ENCODE measurements at places on chromosomes 1 and 21.

DNA sequence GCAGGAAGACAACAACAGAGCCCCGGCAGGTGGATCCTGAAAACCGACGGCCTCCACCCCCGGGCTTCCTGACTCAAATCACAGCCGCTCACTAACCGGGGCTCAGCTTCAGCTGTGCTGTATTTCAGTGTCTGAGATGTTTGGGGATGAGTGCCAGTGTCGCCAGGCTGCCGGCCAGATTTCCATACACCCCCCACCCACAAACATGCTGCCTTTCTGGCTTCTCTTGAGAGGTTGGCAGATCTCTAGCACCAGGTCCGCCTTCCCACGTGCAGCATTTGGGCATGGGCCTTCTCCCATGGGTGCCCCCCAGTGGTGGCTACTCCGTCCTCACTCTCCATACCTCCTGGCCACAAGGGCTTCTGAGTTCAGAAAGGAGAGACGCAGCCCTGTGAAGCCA lies 34.8 kb downstream of the KCNAB2 start:
- DNase-seq: no peak

- DNase-seq: no peak
Measured at GRCh38 chr1:100565937-100566699, 28.2 kb downstream of the GPR88 start.

GRCh38 chr1:247147781-247148180 lies 24.0 kb downstream of the ZNF124 start:
- DNase-seq: no peak

DNA sequence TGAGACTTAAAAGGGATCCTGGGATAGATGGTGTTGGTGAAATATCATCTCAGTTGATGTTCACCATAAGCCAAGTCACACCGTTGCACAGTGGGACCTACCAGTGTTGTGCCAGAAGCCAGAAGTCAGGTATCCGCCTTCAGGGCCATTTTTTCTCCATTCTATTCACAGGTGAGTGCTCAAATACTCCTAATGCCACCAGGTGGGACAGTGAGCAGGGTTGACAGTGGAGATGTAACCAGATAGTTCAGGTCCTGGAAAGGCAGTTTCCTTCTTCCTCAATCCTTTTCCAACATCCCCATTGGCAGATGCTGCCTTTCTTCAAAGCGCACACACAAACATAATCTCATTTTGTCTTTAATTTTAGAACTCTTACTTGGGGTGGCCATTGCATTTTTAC lies 11.6 kb downstream of the CD160 start:
- DNase-seq: no peak

- DNase-seq: no peak
Measured at GRCh38 chr1:233233508-233234040, 62.0 kb downstream of the PCNX2 start.

DNA sequence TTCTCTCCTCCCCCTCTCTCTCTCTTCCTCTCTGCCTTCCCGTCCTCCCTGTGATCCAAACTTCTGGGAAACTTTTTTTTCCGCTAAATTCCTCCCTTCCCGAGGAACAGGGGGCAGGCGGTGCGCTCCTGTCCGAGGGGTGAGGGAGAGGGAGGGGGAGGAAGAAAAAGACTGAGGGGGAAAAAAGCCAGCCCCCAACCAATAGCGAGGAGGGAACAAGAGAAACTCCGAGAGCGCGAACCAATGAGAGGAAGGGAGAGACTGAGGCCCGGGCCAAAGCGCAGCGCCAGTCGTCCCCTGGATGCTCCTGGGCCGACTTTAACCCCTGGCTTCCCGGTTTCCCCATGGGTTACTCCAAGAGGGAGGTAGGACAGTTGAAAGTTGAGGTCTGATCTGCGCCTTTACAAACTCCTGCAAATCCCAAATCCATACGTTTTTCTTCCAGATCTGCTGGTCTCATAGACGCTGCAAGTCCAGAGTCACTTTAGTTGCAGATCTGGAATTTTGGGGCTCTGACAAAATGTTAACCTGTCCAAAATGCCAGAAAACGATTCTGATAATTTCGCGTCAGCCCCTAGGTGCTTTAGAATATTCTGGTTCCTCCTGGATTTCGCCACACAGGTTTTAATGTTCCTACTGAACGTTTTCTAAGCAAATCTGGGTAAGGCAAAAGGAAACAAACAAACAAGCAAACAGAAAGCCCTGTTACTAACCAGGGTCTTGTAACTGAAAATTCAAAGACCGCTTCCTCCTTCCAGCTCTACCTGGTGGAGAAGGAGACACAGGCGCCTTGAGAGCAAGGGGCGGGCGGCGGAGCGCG lies at the start of gene TBX15:
Gene TBX15, minus strand, starts transcription at position 158 of the 820 bp plus-strand sequence. CDS start 548 bp downstream, outside the sequence.
- no peak for DNase-seq

GRCh38 chr1:238201992-238202391 lies 311.3 kb upstream of the ZP4 start:
- DNase-seq: no peak

DNA sequence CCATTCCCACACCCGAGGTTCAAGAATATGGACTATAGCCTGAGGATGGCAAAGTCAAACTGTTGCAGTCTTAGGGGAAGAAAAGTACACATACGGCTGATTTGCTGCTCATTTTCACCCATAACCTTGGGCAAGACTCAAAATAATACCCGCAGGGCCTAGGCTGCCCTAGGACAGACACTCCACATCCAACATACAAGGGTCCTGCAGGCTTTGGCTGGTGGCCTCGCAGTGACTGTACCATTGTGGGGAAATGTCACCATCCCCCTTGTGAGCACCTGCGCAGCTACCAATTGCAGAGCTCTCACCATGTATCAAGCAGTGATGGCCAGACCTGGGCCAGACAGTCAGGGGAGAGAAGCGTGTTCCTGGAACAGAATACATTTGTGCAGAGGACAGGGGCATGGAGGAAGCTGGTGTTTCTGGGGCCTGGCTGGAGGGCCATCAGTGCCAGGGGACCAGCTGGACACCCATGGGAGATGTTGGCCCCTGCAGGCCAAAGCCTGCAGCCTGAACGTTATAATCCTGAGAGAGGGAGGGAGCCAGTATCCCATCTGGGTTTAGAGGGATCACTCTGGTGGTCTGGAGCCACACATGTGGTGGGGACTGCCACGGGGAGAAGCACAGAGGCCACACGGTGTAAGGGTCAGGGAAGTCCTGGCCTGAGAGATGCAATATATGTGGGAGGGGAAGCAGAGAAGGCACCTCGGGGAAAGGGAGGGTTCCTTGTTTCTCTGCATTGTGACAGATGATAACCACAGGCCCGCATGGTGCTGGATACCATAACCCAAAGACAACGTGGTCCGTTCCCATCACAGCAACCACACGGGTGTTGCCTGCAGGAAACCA lies 101.2 kb downstream of the GLIS1 start:
- no peak for DNase-seq

- DNase-seq: no peak
Measured at GRCh38 chr1:8397511-8397910, 79.6 kb downstream of the SLC45A1 start.

GRCh38 chr1:37945743-37946702 lies 830 bp downstream of the INPP5B start:
- DNase-seq: peak; percentile 88

GRCh38 chr21:14968029-14968428 lies 96.8 kb downstream of the NRIP1 start:
- DNase-seq: no peak

GRCh38 chr1:239363930-239364329 lies 22.4 kb upstream of the CHRM3 start:
- no peak for DNase-seq

- DNase-seq: peak; percentile 27
Measured at GRCh38 chr1:178652506-178653490, 72.2 kb upstream of the RALGPS2 start.

- peak; percentile 25 for DNase-seq
Measured at GRCh38 chr1:167538657-167539056, 14.9 kb downstream of the CREG1 start.

- DNase-seq: no peak
Measured at GRCh38 chr1:168433238-168433637, 110.6 kb downstream of the XCL2 start.

DNA sequence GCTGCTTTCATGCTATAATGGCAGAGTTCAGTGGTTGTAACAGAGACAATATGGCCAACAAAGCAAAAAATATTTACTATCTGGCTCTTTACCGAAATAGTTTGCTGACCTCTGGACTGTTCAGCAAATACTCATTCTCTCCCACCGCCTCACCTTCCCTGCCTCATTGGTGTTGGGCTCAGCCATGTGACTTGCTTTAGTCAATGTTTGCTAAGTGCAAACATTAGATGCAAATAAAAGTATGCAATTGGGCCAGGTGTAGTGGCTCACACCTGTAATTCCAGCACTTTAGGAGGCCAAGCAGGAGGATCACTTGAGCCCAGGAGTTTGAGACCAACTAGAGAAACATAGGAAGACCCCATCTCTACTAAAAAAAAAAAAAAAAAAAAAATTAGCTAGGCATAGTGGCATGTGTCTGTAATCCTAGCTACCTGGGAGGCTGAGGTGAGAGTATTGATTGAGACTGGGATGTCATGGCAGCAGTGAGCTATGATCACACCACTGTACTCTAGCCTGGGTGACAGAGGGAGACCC lies 55.1 kb downstream of the RPL5 start:
- no peak for DNase-seq

DNA sequence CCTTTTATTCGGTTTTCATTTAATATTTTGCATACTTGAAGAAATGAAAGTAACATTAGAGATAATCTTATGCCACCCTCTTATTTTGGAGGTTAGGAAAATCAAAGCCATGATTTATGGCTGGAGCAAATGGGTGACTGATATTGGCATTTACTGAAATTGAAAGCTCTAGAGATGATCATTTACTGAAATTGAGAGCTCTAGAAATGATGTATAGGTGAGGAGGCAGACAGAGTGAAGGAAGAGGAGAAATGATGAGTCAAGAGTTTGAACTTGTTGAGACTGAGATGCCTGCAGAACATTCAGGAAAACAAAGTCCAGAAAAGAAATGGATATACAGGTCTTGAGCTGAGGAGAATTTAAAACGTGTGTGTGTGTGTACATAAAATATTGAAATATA lies 217.6 kb downstream of the LTN1 start:
- DNase-seq: no peak

DNA sequence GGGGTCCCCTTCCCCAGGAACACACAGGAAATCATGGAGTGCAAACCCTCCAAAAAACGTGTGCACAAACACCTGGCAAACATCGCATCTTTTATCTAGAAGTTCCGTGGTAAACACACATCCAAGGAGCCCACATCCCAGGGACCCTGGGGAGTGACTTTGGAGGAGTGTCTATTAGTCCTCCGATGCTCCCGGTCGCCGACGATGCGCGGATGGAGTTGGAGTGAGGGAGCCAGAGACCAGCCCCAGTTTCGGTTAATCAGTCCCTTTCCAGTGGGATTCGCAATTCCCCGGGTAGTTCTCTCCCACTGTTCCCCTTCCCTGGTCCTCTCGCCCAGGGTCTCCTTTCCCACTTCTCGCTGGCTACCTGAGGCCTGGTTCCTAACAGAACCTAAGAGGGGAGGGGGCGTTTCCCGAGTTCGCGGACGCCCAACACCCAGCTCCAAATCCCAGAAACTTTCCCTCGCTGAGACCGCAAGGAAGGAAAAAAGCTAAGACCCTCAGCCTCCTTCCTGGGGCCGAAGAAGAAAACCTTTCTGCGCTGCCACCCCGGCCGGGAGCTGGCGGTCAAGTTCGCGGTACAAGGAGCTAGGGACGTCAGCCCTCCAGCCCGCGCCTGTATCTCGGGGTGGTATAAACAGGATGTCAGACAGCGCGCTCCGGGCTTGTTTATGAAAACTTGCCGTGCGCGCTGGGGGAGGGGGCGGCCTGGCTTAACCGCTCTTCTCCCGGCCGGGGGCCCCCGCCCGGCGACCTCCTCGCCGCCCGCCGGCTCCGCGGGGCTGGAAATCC lies 787 bp downstream of the JAK1 start:
- peak; percentile 80 for DNase-seq

GRCh38 chr1:60904099-60904851 lies 178.1 kb upstream of the NFIA start:
- DNase-seq: no peak

DNA sequence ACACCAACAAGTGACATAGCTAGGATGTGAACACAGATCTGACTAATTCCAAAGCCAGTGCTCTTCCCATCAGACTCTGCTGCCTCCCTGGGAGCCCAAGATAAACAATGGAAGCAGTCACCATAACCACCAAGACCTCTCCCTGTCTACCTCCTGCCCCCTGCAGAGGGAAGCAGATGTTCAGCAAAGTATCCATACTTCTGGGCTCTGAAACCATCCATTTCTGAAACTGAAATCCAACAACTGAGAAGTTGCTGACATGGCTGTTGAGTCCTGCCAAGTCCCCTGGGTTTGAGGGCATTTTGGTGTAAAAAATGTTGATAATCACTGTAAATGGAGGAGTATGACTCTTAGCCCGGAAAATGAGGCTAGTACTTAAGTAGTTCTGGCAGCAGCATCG lies 102.1 kb downstream of the TYW3 start:
- DNase-seq: peak; percentile 51

GRCh38 chr1:159918352-159919200 lies 6.7 kb downstream of the TAGLN2 start:
- no peak for DNase-seq

DNA sequence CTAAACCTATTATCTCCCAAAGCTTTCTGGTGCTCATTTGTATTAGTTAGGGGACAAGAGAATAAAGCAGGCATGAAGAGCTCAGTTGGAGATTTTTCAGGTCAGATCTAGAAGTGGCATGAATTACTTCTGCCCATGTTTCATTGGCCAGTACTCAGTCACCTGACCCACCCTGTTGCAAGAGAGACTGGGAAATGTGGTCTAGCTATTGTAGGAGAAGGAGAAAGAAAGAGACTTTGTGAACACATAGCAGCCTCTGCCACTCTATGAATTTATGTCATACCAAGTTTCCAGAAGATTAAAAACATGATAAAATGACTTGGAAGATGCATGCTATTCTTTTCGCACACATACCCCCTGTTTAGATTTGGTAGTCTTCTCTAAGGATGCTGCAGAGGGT lies 302.3 kb upstream of the RUNX1 start:
- no peak for DNase-seq

DNA sequence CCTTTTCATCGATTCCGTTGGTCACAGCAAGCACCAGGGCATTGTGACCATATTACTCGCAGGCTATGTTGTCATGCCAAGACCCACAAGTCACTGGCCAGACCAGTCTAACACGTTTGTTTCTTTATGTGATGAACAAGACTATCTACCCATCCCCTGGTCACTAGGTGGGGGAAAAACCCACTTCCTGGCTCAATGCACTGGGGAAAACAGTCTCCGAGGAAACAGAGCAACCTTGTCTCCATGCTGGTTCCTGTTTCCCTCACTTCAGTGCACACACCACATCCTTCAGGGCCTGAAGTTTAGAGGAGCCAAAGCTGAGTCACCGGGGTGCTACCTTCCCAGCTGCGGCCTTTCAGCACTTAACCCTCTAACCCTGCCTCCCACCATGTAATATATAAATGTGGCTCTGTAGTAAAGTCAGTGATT lies 20.9 kb downstream of the ERICH3 start:
- DNase-seq: peak; percentile 9

- DNase-seq: peak; percentile 78
Measured at GRCh38 chr1:117612517-117613248, 6.8 kb downstream of the TENT5C start.

GRCh38 chr1:214224611-214225354 lies 56.2 kb upstream of the SMYD2 start:
- peak; percentile 21 for DNase-seq

DNA sequence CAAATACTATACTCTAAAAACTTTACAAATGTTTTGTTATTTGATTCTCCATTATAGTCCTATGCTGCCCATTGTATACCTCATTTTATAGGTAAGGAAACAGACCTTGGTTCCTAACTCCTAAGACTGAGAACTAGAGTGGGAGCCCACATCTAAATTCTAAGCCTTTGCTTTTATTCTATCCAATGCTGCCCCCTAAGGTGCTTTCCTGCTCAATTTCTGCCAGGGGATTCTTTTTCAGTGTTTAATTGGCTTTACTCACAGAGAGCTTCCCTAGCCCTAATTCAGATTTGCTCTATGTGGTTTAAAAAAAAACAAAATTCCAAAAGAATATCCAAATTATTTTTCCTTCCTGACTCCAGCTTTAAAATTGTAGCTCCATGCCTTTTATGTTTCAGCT lies 64.5 kb downstream of the KIF14 start:
- DNase-seq: no peak

All from AG08396 (cell line).